ENCODE measurements at places on chromosomes 16 and 17. TPM values are rescaled to one million over a fixed set of nuclear protein-coding genes. Genes with fewer than 3 reads are reported as not detected.

The HOXB3 gene
- total RNA-seq = 303 TPM

The TBC1D3E gene
- not detected for total RNA-seq

The MYH2 gene
- total RNA-seq = not detected

The GCGR gene
- 0.66 TPM for total RNA-seq

The DYNLRB2 gene
- 1.4 TPM for total RNA-seq

The OTOP2 gene
- total RNA-seq = not detected

The TBC1D3D gene
- 1.0 TPM for total RNA-seq

The SKAP1 gene
- 3.4 TPM for total RNA-seq

The IFT20 gene
- 39.8 TPM for total RNA-seq

The KRT32 gene
- not detected for total RNA-seq

The OR3A3 gene
- not detected for total RNA-seq

The KRTAP16-1 gene
- total RNA-seq = not detected

The HSF4 gene
- 13.1 TPM for total RNA-seq

The SOX9 gene
- 43.2 TPM for total RNA-seq

The SLC5A11 gene
- 0.22 TPM for total RNA-seq

The OSGIN1 gene
- 2.3 TPM for total RNA-seq
